ENCODE measurements at places on chromosomes 12 and 14.
A peak's percentile ranks its signal among the peaks of the same experiment; 100 is the strongest.

DNA sequence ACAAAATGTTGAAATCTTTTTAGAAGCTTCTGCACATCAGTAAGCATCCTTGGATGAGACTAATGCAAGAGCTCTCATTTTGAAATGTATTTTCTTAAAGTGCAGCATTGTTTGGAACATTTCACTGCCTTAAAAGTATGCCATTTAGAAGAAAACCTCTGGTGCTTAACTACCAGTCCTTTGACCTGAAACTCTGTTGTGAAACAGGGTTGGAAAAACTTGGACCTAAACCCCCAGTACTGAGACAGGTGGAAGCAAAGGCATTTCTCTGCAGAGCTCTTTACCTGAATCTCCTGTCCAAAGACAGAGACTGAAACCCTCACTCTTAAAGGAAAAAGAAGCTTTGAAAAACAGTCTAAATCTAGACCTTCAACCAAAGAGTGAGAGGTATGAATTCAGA lies 207.2 kb downstream of the NUBPL start:
- DNase-seq: no peak

DNA sequence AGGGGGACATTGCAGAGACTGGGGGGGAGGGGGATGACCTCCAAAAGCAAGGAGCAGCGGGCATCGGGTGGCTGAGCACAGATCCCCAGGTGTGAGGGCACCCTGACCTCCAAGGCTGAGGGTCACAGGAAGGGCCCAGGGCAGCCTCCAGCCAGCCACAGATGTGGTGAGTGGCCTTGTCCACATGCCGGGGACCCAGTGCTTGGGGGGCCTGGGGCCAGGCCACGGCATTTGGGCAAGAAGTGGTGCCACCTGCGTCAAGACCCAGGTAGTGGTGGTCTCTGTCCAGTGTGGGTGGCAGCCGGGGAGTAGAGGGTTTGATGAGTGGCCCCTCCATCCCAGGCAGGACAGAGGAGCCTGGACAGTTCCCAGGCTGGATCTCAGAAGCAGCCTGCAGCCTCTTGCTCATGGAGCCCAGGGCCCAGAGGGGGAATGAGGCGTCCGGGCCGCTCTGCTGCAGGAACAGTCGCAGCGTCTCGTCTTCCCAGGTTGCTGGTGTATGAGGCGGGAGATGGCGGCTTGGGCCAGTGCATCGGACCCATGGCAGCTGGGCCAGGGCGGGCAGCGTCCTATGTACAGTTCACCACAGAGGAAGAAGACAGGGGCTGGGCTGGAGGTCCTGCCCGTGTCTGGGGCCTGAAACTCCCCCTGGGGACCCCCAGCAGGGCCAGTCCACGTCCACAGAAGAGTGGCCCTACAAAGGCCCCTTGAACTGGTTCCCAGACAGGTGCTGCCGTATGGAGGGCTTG lies 33.5 kb downstream of the CCNK start:
- DNase-seq: no peak

DNA sequence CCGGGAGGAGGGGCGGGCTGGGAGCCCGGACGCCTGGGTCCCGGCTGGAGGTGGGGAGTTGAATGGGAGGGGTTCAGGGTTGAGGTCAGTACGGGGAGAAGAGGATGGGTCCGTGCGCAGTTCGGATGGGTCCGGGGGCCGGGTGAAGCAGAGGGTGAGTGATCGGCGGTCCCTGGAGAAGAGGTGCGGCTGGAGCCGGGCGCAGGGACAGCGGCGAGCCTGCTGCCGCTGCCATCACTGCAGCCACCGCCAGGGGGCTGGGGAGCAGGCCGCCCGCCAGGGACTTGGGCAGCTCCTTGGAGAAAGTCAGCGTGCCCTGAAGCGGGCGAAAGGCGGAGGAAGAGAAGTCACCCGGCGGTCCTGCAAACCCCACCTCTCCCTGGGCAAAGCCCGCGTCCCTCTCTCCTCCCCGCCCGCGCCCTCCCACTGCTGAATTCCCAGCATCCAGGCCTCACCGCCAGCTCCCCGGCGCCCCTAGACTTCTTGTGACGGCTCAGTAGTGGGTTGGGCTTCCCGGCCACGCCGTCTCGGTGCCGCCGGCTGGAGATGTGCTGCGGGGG lies 6.0 kb upstream of the GPR84 start:
- no peak for DNase-seq

DNA sequence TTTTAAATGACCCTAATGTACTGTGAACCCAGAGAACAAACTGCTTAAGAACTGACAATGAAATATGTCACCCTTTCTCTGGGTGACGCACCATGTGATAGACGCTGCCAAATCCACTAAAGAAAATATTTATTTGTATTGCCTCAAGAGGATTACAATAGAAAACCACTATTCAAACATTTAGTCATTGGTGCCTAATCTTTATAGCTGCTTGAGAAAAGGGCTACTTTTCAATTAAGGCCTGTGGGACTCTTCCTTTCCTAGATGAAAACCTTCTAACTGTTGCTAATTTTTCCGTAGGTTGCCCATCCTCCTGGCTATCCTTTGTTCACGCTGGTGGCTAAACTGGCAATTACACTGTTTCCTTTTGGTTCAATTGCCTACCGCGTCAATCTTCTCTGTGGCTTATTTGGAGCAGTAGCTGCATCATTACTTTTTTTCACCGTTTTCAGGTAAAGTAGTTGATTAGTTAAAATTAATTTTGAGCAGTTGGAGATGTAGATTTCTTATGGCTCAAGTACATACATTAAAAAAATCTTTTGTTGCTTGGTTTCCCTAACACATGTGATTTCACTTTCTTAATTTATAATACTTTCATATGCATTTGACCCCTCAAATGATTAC lies 6.0 kb downstream of the TMEM260 start:
- no peak for DNase-seq

- no peak for DNase-seq
Observed at GRCh38 chr14:68550338-68550715, 242.5 kb downstream of the ZFP36L1 start.

DNA sequence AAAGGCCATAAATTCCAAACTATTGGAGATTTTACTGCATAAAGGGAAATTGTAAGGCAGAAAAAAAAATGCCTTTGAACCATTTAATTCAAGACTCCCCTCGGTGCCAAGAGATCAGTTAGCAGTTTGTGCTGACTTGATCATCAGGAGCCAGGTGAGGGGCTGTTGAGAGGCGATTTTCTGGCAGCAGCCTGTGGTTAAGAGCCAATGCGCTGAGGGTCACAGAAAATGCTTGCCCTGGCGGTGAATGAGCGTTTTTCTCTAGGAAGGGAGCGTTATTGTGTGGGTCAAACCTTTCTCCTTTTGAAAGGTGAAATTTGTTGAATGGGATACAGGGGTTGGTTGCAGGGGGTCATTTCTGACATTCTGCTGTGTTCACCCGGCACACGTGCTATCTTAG lies 4.7 kb downstream of the SRRM4 start:
- DNase-seq: no peak

DNA sequence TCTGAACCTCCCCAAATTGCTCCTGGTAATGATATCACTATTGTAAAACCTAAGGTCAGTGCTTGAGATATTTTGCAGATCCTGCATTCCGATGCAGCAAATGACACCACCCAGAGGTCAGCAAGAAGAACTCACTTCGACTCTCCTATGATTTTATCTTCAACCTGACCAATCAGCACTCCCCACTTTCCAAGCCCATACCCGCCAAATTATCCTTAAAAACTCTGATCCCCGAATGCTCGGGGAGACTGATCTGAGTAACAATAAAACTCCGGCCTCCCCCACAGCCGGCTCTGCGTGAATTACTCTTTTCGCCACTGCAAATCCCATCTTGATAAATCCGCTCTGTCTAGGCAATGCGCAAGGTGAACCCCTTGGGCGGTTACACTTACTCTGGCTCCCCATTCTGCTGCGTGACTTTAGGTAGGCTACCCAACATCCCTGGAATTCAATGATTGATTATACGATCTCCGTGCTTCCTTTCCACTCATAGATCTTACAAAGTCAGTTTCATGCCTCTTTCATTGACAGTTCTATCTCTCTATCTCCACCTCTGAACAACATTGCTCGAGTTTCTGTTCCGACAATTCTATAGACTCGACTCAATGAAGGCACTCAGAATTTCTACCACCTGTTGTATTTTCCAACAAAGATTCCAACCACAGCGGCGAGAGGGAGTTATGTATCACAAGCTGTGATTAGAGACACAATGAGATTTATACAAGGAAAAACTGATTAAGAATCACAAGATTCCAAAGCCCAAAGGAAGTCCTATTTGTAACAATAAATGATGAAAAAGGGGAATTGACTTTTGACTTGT lies 939 bp downstream of the NPC2 start:
- DNase-seq: peak; percentile 41
